Activated CD8-positive, alpha-beta memory T cell treated with anti-CD3 and anti-CD28 coated beads, Interleukin-2, amount 10 ng/mL, durations not matched to agents 7 days and 5 days (primary cell): ENCODE measurements at places on chromosomes 2 and 18.

DNA sequence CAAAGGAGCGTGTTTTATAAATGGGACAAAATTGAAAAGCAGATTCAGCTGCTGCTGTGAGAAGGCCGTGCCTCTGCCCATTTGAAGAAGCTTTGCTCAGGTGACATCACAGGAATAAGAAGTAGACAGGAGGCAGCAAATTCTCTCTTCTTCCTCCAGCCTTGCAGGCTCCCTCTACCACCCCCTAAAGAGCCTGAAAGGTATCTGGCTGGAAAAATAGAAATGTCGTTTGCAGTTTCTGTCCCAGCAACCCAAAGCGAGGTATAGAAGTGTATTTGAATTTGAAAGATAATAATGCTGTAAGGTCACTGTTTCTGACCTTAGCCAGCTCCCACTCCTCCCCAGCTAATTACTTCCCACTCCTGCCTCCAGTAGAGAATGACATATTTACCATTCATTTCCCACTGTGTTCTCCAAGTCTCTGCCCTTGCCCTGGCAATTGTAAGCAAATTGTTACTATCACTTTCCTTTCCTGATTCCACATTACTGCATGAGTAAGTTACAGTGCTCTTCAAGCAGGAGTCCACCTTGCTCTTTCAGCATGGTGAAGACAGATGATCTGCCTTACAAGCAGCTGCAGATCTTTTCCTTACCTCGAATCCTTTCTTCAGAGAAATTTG, 56.8 kb upstream of the RASGRP3 start:
- no peak for DNase-seq

DNA sequence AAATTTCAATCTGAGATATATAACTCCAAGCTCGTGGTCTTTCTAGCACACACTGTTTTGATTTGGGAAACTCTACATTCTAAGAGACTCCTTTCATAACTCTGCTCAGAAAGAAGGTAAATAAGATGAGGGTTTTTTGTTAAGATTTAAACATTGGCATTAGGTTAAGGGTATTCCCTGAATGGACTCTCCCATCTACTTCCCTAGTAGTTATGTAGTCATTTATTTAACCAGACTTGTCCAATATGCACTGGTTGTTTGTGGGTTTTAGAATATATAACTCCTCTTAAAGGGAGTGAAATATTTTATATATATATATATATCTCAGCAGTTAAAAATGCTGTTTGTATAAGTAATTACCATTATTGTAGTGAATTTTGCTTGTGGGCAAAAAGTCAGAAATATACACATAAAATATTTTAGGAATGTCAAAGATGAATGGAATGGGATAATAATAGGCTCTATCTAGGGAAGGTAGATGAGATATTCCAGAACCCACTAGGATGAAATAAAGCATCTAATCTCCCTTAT, 61.5 kb upstream of the WDR75 start:
- DNase-seq, result no peak

- no peak for DNase-seq
Measured at GRCh38 chr2:152782171-152782570, 63.8 kb downstream of the ARL6IP6 start.

- no peak for DNase-seq
Measured at GRCh38 chr2:187442378-187442777, 5.7 kb downstream of the CALCRL start.

GRCh38 chr2:78568782-78569373, 456.6 kb upstream of the REG3G start:
- no peak for DNase-seq

DNA sequence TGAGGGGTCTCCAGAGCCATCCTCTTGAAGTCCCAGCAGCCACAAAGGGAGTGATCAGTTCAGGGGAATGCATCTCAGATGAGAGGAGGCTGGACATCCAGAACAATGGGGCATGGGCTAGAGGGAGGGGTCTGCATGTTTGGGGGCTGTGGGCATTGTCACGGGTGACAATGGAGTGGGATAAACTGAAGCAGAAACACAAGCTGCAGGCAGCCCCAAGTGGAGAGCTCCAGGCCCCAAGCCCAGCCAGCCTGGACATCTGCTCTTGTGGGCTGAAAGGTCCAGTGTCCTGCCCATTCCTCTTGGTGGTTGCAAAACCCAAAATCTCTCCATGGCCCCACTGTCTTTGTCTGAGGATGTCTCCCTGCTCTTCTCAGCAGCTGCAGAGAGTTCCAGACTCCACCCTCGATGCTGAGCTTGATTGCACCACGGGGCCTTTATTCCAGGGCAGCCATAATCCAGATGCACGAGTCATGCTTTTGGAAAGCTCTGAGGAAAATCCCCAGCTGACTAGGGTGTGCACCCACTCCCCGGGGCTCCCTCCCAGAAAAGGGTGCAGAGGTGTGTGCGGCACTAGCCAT, 149.4 kb downstream of the TNS1 start:
- no peak for DNase-seq

- no peak for DNase-seq
Measured at GRCh38 chr2:126942427-126943203, 43.9 kb downstream of the TEX51 start.

- no peak for DNase-seq
Measured at GRCh38 chr2:13413989-13414388, 697.3 kb downstream of the TRIB2 start.

GRCh38 chr18:26908906-26909305, 43.4 kb upstream of the AQP4 start:
- no peak for DNase-seq

DNA sequence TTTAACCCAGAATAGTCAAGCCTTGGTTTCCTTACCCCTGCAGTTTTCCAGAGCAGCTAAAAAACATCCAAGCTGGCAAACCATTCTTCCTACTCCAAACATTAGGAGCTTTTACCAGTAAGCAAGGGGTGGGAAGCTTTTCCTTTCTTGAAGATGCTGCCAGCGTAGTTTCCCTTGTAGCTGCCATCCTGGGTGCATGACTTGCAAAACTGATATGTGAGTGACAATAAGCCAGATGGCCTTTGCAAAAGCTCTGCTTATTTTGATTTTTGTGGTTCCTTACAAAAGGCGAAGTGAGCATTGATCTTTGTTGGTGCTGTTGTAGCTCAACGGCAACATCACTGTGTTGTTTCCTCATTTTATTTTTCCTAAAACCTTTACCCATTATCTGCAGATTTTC, 138.8 kb downstream of the WDSUB1 start:
- no peak for DNase-seq
